Stimulated activated CD8-positive, alpha-beta memory T cell treated with anti-CD3 and anti-CD28 coated beads, Interleukin-4, amount 100 ng/mL, for 24 hours (primary cell): ENCODE measurements at places on chromosomes 16 and 17.
A peak's percentile ranks its signal among the peaks of the same experiment; 100 is the strongest.

DNA sequence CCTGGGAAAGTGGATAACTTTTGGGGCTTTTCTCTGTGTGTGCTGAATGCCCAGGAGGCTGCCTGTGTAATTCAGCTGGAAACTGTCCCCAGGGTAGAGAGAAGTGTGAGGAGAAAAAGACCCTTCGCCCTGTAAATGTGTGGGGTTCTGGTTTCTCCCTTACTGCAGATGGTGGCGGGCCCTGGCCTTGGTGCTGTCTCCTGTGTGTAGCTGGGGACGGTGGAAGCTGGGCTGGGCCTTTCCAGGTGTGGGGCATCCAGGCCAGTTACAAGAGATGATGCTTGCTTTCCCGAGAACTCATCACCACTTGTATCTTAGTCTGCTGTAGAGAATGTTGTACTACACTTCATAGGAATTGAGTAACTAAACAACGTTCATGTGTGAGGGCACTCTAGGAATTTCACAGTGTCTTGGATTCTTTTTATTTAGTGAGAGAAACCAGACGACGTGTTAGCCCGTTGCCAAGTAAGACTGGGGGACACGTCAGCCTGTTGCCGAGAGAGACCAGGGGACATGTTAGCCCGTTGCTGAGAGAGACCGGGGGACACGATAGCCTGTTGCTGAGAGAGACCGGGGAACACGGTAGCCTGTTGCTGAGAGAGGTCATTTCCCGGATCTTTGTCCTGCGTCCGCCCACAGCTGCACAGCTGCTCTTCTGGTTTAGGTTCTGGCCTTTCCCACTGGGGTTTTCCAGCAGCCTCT is 43.1 kb downstream of the TBCD start:
- no peak for DNase-seq

DNA sequence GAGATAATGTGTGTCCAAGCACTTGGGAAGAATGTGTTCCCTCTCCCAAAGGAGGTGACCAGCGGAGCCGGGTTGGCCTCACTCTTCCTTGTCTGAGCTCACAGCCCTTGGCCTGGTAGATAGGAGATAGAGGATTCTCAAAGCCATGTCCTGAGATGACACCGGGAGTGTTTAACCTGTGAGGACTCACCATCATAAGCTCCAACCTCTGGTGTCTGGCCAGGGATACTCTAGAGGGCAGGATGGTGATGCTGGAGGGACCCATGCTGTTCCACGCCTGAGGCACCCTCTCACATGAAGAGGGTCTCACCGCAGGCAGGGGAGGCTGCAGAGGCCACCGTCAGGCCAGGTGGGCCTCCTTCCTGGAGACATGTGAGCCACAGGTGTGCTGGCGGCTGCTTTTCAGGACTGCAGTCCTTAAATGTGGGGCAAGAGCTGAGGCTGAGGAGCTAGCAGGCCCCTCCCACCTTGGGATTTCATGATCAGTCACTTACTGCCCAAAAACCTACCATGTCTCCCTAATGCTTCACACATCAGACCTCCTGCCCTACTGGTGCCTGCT is 6.6 kb upstream of the ZNF629 start:
- no peak for DNase-seq

- DNase-seq: no peak
Observed at GRCh38 chr17:38690386-38690785, 14.7 kb upstream of the MLLT6 start.

- DNase-seq: no peak
Observed at GRCh38 chr16:70151391-70151790, 22.2 kb upstream of the CLEC18C start.

GRCh38 chr16:12087901-12088421 is 111.4 kb downstream of the SNX29 start:
- DNase-seq: no peak

DNA sequence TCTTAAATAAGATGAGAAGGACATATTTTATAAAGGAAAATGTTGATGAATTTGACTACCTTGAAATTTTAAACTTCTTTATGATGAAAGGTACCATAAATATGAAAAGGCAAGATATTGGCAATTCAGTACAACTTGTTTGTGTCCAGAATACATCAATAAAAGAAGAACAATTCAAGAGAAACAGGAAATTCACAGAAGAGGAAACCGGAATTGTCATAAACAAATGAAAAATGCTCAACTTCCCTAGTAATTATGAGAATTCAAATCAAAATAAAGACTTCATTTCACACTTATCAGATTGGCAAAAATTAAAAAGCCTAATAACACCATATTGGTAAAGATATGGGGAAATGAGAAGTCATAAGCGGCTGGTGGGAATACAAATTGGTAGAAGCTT is 54.3 kb downstream of the WSB1 start:
- DNase-seq: no peak

GRCh38 chr17:82112914-82113311 is 14.9 kb upstream of the FASN start:
- no peak for DNase-seq

GRCh38 chr17:19618015-19618414 is 30.5 kb upstream of the ALDH3A2 start:
- no peak for DNase-seq

- no peak for DNase-seq
Observed at GRCh38 chr16:1819611-1820010, 7.0 kb downstream of the HAGH start.

DNA sequence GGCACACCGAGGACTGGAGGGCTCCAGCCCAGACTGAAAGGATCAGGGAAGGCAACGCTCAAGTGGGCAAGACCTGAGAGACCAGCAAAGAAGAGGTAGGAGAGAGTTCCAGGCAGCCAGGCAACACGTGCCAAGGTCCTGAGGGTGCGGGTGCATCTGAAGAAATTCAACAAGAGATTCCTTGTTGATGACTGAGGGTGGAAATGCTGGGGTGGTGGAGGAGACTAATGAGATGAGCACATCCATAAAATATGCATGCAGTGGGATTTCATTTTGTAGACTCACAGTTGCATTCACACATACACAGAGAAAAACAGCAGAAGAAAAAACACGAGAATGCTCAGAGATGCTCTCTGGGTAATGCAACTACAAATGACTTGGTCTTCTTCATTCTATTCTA is 154.8 kb upstream of the FOXF1 start:
- no peak for DNase-seq

- no peak for DNase-seq
Observed at GRCh38 chr17:50440172-50440837, 14.3 kb downstream of the ACSF2 start.

- no peak for DNase-seq
Observed at GRCh38 chr16:68279726-68280558, 15.6 kb downstream of the SLC7A6 start.

DNA sequence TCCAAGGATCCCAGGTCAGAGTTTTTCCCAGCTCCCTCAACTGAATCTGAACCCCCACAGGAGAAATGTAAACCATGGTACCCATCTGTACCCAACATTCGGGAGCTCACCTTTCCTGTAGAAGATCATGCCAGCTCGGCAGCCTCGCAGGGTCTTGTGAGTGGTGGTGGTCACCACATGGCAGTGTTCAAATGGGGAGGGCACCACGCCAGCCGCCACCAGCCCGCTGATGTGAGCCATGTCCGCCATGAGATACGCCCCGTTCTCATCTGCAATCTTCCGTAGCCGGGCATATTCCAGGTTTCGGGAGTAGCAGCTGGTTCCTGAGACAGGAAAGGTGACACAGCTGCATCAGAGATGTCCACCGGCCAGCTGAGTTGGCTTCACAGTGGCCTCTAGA is 23.4 kb downstream of the SHMT1 start:
- DNase-seq: no peak

GRCh38 chr17:44247876-44248736 is 19.8 kb downstream of the SLC4A1 start:
- no peak for DNase-seq

DNA sequence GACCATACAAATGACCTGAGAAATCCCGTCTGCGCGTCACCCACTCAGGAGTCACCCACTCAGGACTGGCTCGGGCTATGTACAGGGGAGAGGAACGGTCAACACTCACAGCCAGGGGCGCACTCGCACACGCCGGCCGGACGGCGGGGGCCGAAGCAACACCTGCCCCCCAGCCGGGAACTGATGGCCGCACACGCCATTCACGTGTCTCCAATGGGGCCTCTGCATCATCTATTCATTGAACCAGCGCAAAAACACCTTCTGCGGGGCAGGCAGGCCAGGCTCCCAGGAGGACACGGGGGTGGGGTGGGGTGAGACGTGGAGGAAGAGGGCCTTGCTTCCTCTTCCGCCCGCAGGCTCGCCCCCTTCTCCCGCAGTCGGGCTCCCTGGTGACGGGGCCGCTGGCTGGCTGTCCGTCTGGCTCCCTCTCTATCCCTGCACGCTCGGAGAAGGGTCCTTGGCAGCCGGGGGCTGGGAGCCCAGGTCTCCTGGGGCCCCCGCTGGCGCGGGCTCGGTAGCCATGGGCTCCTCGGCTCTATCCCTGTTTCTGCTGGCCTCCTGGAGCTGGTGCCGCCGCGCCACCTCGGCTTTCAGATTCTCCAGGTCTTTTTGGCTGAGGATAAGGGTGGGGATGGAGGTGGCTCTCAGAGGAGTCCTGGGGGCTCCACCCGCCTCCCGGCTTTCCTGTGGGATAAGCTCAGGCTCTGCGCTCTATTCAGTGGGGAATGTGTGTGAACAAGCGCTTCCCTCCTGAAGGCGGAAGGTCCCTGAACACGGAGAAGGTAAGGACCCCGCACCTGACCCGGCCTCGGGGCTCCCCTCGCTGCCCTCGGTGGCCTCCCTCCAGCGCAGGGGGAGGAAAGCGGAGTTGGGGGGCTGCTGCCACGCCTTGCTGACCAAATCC is 21.1 kb downstream of the CLUH start:
- DNase-seq: no peak

DNA sequence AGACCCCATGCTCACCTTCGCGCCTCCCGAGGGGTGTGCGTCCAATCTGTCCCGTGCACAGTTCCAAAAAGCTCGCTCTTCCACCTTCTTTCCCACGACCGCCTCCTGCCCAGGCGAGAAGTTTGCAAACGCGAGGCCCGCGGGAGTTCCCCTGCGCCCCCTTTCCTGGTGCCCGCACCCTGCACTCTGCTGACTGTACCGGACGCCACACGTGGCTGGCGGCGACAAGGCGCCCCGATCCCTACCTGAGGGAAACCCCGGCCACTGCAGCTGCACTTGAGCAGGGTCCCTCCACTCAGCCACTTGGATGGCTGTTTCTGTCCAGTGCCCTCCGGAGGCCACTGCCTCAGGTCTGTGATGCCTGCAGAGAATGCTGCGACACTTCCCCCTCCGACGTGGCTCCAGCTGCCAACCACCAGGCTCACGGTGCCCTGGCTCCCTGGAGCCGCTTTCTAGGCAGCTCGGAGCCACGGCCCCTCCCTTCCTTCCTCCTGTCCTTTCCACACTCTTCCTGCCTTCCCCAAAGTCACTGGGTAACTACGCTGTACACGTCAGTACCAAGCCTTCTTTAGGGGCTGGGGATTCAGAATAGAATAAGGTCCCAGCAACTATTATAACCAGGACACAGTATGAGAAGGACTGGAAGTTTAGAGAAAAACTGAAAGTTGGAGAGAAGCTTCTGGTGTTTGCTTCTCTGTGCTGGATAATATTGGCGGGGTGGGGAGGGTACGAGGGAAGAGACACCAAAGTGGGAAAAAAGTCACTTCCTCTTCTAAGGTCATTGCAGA is at the start of gene MLKL:
Gene MLKL, minus strand, starts transcription at position 425 of the 788 bp plus-strand sequence. CDS start 5,105 bp downstream, outside the sequence.
- DNase-seq: peak; percentile 44

GRCh38 chr16:88505405-88506082 is 52.5 kb downstream of the ZFPM1 start:
- peak; percentile 23 for DNase-seq
